Lung (tissue), 17 donors: ENCODE measurements at places on chromosomes 4 and X. TPM values are rescaled to one million over a fixed set of nuclear protein-coding genes. Genes with fewer than 3 reads are reported as not detected.

GUCY2F gene
- not detected for polyA plus RNA-seq

DNA sequence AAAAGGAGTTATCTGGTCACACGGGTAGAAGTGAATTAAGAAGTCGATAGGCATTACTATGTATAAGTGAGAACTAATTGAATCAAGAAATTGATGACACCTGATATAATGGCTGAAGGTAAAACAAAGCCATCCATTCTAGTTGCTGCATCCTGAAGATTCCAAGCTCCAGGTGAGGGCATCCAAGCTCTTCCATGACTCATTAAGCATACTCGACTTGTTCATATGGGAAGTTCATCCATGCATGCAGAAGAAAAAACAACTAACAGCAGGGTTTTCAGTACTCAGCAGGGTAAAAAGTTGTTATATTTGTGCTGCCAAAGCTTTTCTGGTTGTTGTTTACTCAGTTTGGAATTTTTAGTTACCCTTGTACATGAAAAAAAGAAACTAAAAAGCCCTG lies 508.0 kb upstream of the CXorf51A start:
- no peak for DNase-seq

GRCh38 chr4:77385124-77385969 lies 220.3 kb upstream of the CXCL13 start:
- DNase-seq: peak; percentile 76

GAGE12C gene
- not detected for polyA plus RNA-seq

GRCh38 chr4:10063544-10064300 lies 42.4 kb upstream of the SLC2A9 start:
- DNase-seq: peak; percentile 59

- DNase-seq: no peak
Measured at GRCh38 chr4:89759426-89759825, 77.5 kb downstream of the SNCA start.

GRCh38 chr4:145014365-145014764 lies 83.6 kb downstream of the ANAPC10 start:
- DNase-seq: no peak

DNA sequence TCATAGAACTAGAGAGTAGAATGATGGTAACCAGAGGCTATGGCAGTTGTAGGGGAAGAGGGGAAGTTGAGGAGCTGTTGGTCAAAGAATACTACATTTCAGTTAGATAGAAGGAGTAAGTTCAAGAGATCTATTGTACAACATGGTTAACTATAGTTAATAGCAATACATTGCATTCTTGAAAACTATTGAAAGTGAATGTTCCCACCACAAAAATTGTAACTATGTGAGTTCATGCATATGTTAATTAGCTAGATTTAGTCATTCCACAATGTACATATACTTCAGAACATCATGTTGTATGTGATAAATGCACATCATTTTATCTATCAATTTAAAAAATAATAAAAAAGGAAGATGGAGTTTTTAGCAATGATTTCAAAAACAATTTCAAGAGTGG lies 125.3 kb upstream of the IL15 start:
- no peak for DNase-seq

DNA sequence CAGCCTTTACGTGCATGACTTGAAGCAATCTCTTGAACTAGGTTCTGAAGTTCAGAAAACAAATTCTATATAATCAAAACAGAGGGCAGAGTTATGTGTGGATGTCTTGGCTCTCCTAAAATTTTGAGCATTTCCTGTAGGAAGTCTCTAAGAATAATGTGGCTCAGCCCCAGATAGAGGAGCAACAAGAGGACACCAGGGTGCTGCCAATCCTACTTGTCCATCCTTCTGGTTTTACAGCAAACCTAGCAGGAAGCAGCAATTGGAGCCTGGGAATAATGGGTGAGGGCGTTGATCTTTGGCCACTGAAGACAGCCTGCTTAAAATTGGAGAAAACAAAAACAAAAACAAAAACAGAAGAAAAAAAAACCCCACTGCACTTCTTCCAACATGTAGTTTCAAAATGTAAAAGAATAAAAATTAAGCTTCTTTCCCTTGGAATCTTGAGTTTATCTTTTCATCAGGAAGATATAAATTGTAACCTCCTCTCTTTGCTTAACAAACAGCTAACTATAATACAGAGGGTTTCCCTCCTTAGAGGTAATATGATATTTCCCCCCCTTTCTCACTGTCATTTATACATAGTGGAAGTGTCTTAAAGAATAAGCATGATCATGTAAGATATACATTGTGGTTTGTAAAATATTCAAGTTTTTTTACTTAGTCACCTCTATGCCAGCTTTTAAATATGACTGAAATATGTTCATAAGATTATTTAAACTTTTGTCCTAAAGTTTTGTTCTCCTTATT lies 130.6 kb downstream of the FBXO8 start:
- no peak for DNase-seq

RPS6KA6 gene
- 0.61 TPM for polyA plus RNA-seq

DNA sequence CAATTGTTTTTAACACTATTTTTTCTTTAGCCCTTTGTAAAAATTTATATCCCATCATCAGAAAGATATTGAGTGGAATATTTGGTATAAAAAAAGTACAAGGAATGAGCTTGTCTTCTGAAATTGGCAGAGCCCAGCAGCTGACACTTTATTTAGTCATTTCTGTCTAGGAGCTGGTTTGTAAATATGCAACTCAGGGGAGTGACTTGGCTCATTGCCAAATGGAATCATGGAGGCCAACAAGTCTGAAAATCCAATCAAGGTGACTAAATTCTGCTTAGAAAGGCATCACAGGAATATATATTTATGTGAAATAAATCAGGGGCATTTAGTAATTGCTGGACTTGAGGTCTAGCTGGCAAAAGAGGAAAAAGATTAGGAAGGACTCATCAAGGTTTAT lies 74.4 kb downstream of the OTC start:
- peak; percentile 37 for DNase-seq

GRCh38 chrX:129638917-129639316 lies 15.8 kb downstream of the APLN start:
- no peak for DNase-seq

TIGD2 gene
- 2.5 TPM for polyA plus RNA-seq

DNA sequence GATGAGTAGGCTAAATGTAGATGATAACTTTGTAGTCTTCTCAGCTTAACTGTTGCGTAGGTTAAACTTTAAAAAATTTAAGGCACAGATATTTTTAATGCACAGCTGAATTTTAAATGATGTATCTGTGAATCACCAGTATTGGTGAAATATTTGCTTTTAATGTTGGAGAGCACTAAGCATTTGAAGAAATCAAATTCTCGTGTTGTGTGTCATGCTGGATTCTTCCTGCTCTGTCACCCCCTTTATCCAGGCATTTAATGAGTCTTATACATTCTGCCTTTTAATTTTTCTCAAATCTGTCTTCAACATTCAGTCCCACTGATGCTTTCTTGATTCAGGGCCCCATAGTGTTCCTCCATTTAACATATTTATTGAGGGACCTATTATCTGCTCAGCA lies 76.7 kb downstream of the SLC4A4 start:
- DNase-seq: no peak

DNA sequence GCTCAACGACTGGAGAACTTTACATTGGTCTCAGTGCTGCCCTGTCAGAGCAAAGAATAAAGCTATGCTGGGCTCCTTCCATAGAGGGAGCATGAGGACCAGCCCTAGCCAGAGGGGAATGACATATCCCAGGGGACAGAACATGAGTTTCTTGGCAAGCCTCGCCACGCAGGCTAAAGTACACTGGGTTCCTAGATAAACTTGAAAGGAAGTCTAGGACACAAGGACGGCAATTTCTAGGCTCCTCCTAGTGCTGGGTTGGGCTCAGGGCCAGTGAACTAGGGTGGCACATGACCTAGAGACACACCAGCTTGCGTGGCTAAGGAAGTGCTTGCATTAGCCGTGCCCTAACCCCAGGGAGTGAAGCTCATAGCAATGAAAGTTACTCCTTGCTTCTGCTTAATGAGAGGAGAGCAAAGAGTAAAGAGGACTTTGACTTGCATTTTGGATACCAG lies 141.0 kb downstream of the MAB21L2 start:
- peak; percentile 39 for DNase-seq

DNA sequence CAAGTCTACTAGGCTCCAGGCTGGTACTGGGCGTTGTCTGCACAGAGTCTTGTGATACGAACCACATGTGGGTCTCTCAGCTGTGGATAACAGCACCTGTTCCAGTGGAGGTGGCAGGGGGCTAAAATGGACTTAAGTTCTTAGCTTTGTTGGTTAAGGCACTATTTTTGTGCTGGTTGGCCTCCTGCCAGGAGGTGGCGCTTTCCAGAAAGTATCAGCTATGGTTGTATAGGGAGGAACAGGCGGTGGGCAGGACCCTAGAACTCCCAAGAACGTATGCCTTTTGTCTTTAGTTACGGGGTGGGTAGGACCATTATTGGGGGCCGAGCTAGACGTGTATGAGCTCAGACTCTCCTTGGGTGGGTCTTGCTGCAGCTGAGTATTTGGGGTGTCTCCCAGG lies 1138.4 kb downstream of the PCDH19 start:
- no peak for DNase-seq

DNA sequence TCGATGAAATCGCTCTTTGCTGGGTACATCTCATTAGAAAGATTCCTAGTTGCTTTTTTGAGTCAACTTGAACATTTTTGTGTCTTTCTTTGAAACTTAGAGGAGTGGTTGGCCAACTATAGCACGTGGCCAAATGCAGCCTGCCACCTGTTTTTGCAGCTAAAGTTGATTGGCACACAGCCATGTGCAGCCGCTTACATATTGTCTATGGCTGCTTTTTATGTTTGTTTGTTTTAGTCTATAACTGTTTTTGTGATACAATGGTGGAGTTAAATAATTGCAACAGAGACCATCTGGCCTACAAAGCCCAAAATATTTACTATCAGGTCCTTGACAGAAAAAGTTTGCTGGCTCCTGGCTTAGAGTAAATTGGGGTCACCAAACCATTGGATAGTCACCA lies 86.3 kb downstream of the CLCN4 start:
- DNase-seq: peak; percentile 64

DNA sequence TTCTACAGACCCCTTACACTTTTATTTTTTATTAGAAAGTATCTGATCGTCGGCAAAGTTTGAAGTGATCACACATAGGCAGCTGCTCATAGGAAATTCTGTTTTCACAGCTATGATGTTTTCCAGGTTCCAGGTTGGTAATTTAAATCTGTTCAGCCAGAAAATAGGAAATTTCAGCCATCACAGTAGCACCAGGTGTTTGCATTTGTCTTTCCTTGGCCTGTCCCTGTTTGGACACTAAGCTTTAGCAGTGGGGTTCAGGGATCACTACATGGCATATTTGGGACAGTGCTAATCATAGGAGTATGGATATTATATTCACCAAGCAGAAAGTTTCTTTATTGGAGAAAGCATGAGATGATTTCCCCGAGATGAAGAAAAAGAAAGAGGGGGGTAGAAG lies 92.9 kb downstream of the ANK2 start:
- DNase-seq: no peak

- DNase-seq: peak; percentile 65
Measured at GRCh38 chr4:153518637-153519389, 52.7 kb downstream of the TMEM131L start.

MAGEB2 gene
- polyA plus RNA-seq: not detected

DNA sequence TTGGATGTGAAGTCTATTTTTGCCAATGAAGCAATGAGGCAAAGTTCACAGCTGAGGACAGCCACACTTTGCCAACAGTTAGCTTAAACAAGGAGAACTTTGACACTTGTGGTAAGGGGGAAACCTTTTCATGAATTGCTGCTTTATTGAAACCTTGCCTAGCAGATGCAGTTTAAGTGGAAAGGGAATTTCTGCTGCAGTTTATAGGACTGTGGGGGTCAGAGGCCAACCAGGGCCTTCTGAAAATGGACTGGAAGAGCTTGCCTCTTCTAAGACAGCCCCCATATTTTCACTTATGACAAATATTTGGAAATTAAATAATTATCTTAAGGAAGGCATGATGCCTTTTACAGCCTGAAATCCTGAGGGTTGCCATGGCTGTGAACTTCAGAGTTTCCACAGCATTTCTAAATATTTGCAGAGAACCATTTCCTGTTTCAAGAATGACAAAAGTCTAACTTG lies 550.3 kb downstream of the RAB28 start:
- no peak for DNase-seq

DNA sequence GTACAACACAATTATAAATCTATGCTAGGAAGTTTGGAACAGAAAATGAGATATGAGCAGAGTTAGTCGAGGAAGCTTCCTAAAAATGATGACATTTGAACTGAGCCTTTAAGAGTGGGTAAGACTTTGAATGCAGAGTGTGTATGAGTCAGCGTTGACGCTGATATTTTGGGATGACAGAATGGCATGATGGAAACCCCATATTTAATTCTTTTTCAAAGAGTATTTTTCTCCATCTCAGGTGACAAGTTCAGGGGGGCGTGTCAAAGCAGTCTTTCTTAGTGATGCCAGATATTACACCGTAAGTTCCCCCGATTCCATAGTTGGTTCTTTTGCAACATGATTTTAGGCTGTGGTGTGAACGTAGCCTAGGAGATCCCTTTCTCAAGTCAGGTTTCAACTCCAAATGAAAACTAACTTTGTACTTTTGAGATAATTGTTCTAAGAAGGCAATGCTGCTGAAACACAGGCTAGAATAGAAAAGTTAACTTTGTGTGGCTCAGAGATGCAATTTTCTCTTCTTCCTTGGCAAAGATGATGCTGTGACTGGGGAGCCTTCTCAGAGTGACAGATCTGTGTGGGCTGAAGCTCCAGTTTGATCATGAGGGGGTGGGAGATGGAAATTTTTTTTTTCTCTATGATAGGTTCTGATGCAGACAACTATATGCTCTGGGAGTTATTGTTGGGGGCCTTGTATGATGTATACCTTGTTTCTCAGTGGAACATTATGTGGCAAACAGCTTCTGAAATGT lies 59.2 kb downstream of the GLUD2 start:
- DNase-seq: no peak

- no peak for DNase-seq
Measured at GRCh38 chrX:51459125-51459524, 37.3 kb downstream of the NUDT11 start.

GC gene
- 0.08 TPM for polyA plus RNA-seq

- peak; percentile 16 for DNase-seq
Measured at GRCh38 chr4:114780205-114780604, 181.6 kb downstream of the UGT8 start.

STATH gene
- polyA plus RNA-seq: not detected

DNA sequence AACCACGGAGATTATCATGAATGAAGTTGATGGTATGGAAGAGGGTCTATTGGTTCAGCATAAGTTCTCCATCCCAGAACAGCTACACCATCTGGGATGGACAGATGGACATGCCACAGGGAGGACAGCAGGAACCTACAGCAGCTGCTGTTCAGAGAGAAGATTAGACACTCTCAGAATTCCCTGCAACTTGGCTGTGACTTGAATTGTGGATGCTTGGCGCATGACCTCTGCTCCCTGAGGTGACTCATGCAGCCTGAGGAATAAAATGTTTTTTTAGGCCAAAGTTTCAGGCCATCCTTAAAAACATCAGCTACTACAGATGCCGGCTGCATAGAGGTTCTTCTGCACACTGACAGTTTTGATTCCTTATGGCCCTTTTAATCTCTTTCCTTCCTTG lies 97.3 kb downstream of the RS1 start:
- peak; percentile 1 for DNase-seq

MGAT4D gene
- polyA plus RNA-seq: not detected

GRCh38 chrX:9885150-9885549 lies 82.0 kb upstream of the CLDN34 start:
- peak; percentile 70 for DNase-seq
